Non-pigmented ciliary epithelial cell (primary cell): ENCODE measurements at places on chromosomes 2 and 18.
A peak's percentile ranks its signal among the peaks of the same experiment; 100 is the strongest.

GRCh38 chr2:228048838-228049490, 132.5 kb downstream of the SPHKAP start:
- DNase-seq, result peak; percentile 15

DNA sequence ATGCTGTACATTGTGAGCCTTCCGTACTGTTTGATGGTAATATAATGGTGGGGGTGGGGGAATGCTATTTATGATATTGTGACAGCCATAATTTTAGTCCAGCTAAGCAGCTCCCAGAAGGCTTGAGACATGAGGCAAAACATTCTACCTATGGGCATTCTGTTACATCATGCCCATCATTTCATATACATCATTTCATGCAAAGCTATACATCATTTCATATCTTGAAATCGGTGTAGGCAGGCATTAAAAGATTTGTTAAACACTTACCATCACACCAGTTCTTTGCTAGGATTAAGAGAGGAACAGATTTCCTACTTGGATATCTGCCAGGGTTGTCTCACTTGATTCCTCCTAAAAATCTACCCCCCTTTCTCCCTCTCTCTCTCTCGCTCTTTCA, 84.5 kb downstream of the COL5A2 start:
- DNase-seq, result no peak

GRCh38 chr18:48048251-48048650, 117.8 kb upstream of the SMAD2 start:
- no peak for DNase-seq

DNA sequence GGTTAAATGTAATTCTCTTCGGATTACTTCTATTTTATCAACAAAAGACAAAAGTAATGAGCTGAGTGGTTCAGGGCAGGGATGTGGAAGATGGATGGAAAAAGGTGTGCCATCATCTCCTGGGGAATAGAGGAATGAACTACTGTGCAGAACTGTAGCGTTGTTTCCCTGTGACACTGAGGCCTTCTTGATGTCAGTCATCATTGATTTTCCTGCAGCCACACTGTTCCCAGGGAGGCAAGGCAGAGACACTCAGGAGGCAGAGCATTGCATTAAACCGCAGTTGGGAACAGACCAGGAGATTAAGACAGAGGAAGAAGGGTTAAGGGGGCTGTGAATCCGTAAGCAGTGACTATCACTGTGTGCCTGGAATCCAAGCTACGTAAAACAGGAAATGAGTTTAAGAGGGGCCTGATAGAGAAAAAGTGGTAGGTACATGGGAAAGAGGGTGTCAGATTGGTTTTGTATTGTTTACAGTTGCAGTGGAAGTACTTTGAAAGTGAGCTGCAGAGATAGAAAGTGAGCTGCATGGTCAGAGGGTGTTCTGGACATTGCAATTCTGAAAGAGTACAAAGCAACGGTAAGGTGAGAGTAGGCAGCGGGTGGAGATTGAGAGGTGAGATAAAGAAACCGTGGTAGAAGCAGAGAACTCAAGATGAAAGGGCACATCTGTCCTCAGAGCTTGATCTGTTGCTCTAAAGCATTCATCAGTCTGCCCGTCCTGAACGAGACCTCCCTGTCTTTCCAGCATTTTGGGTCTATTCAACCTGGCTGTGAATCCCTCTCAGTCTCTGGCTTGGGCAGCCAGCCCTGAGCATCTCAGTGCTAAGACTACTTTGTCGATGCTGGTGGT, 793.4 kb upstream of the CELF4 start:
- no peak for DNase-seq

GRCh38 chr2:174224125-174224524, 24.2 kb downstream of the OLA1 start:
- DNase-seq, result no peak

- no peak for DNase-seq
Measured at GRCh38 chr2:3403587-3404334, 24.3 kb downstream of the TRAPPC12 start.

- DNase-seq, result no peak
Measured at GRCh38 chr2:118987886-118988285, 45.9 kb downstream of the MARCO start.

DNA sequence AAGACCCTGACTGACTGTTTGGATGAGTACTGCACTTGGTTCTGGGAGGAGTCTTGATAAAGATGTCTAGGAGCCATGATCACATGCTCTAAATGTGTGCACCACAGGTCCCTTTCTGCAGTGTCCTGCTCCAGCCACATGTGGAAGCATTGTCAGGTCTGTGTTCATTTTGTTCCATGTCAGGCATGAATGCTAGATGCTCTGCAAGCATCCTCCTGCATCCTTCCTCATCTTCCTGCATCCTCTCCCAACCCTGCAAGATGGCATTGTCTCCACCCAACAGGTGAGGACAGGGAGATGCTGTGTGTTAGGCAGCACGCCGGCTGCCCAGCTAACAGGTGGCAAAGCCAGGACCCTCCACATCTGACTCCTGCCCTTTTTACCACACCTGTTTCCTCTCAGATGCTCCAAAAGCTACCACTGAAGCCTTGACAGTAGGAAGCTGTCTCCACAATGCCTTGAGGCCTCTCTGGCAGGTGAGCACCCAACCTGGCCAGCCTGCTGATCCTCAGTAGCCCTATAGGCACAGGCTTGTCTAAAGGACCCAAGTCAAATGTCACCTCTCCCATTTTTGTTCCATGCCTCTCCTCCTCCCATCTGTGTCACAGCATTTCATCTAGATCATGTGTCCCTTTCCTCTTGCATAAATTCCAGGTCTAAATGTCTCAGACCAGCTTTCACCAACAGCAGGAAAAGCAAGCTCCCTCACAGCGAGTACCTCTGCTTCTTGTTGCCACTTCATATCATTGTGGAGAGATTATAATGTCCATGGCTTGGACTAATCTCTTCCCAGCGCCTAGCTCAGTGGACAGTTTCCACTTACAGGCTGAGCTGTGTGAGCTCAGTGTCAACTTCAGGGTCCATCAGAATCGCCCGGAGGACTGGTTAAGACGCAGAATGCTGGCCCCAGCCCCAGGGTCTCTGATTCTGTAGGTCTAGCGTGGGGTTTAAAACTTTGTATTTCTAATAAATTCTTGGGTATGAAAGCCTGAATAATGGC, 55.0 kb downstream of the TMEM163 start:
- no peak for DNase-seq

- no peak for DNase-seq
Measured at GRCh38 chr18:5510135-5510846, 33.5 kb downstream of the EPB41L3 start.

DNA sequence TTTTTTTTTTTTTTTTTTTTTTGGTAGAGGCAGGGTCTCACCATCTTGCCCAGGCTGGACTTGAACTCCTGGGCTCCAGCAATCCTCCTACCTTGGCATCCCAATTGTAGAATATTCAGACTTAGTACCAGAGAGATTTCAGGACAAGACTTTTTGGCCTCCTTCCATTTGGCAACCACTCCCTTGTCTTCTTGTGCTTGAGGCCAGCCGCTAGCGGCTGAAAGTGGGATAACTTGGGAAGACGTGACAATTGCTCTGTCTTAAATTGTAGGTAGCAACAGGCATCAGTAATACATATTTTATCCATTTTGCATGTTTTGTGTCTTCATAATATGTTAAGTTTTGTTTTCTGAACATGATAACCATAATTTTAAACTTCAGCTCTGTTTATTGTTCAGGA, 53.3 kb upstream of the TTN start:
- DNase-seq, result no peak

DNA sequence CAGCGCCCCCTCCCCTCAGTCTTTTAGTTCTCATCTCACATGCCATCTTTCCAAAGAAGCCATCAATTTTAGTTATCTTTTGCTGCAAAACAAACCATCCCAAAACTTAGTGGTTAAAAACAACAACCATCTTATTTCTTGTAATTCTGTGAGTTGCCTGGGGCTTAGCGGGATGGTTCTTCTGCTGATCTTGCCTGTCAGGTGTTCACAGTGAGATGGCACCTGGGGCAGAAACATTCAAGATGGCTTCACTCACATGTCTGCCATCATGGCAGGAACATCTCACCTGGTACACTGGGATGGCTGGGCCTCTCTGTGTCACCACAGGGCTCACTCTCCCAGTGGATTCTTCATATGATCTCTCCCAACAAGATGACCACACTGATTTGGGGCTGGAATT, 144.5 kb upstream of the MSH6 start:
- DNase-seq, result no peak

GRCh38 chr2:88540346-88540745, 86.9 kb downstream of the EIF2AK3 start:
- peak; percentile 13 for DNase-seq

DNA sequence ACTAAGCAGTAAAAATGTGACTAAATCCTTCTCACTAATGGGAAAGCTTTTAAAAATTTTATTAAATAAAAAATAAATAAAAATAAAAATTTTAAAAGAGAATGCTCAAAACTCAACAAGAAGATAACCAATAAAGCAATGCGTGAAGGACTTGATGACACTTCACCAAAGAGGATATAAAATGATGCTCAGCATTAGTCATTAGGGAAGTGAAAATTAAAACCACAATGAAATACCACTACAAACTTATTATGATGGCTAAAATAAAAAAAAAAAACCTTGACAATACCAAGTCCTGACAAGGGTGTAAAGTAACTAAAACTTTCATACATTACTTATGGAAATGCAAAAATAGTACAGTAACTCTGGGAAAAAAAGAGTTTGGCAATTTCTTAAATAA, 3.3 kb upstream of the WDR75 start:
- DNase-seq, result no peak

DNA sequence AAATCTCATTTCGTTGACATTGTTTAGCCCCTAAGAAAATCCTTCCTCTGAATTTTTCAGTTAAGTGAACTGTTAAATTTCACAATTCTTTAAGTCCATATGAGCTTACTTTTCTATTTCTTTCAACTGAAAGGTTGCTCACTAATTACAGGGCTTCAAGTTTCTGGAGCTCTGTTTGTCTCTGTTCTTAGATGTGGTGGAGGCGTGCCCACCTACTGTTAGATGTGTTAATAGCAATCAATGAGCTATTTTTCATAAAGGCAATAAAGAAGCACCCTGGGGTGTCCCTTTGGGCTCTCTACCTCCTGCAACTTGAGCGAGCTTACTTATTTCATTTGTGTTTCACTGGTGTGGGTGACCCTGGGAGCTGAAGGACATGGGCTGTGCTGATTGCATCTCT, 25.0 kb downstream of the CREG2 start:
- no peak for DNase-seq

DNA sequence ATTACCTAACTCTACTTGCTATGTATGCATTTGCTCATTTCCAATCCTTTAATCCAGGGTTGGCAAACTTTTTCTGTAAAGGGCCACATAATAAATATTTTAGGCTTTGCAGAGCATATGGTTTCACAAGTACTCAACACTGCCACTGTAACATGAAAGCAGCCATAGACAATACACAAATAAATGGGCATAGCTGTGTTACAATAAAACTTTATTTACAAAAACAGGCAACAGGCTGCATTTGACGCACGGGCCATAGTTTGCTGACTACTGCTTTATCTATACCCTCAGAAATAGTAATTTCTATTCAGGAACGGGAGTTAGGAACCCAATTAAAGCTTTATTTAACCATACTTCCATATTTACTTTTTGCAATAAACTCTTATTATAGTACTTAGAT, 138.7 kb downstream of the DHRS9 start:
- DNase-seq, result no peak

- DNase-seq, result no peak
Measured at GRCh38 chr2:124032799-124033198, 7.7 kb downstream of the CNTNAP5 start.

DNA sequence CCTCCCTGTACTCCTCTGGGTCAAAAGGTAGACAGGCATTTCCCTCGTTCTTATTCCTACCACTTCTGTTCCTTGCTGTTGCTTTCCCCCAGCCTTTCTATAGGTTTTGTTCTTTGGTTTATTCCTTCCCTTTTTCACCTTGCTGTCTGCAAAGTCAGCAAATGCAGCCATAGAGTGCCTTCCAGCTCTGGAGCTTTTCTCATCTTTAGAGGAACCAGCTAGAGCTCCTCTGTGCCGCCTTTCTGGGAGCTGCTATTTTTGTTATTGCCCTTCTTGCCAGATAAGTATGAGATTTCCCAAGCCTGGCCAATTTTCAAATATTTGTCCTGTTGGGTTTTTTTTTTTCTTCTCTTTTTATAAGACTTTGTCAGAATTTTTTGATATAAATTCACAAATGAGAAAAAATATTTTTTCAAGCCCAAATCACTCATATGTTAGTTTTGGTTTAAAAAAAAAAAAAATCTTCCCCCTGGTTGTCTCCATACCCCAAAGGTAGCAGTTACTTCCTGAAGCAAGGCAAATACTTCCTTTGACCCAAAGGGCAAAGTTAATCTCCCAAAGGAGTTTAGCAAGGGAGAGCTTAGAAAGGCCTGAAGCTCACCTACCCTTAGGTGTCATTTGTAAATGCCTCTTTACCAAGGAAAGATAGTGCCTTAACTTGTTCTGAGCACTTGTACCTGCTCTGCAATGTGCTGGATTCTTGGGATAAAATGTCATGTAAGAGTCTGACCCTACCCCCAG, 5.1 kb upstream of the TTC27 start:
- no peak for DNase-seq

DNA sequence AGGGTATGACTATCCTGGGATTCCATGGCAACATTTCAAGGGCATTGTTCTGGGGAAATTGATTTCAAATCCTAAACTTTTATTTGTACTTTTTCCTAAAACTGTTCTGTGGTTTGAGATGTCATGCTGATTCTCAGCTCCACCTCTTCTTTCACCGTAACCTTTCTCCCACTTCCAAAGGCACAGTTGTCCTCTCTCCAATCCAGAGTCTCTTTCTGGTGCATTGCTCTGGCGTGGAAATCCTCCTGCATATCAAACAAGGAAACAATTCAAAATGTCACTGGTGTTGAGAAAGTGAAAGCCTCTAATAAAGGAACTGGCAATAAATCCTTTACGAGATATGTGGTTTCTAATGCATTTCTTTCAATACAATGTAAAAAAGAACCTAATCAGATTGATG, 155.1 kb upstream of the CDH2 start:
- no peak for DNase-seq

DNA sequence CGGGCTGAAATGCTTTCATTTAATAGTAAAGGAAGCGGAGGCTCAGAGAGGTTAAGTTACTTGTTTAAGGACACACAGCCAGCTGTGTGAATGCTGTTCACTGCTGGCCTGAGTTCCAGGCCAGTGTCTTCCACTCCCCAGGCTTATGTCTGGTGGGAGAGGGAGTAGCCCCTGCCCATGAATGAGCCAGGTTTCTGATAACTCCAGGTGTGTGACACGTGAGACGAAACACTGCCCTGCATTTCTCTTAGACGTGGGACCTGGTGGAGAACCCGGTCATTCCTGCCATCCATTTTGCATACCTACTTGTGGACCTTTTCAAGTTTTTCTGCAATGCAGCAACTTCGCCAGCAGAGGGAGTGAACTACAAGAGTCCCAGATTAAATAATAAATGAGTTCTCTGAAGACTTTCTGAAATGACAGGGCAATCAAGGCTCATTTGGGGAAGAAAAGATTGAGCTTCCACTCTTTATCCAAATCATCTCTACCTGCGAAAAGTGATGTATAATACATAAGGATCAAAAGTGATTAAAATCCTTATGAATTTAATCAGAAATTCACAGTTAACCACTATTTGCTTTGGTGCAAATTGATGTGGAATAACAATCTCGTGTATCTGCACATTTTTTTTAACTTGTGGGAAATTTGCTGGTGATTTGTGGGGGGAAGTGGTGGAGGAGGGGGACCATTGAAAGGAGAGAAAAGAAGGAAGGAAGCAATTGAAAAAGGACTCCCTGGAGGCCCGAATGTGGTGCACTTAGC, 79.4 kb upstream of the ASB18 start:
- DNase-seq, result peak; percentile 63
